ENCODE measurements at places on chromosomes 5 and 9. TPM values are rescaled to one million over a fixed set of nuclear protein-coding genes. Genes with fewer than 3 reads are reported as not detected.

Gene WNK2
- total RNA-seq, result 34.3 TPM

Gene KIAA1958
- 46.7 TPM for total RNA-seq

Gene ADAMTS13
- total RNA-seq, result 6.0 TPM

Gene FAXDC2
- 2.9 TPM for total RNA-seq

Gene MYMK
- total RNA-seq, result not detected

Gene CCDC187
- 0.07 TPM for total RNA-seq

Gene FST
- 4.0 TPM for total RNA-seq

Gene SPARC
- 422 TPM for total RNA-seq

Gene FREM1
- total RNA-seq, result 57.7 TPM

DNA sequence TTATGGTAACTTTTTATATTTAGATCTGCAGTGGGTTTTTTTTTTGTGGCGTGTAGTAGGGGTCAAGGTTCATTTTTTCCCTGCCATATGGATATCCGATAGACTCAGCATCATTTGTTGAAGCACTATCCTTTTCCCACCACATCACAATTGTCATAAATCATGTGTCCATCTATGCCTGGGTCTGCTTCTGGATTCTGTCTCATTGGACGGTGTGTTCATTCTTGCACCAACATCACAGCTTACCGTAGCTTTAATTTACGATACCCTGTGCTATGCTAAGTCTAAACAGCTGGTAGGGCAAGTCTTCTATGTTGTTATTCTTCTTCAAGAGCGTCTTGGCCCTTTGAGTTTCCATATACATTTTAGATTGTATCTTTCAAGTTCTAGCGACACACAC, 175.0 kb downstream of the RGS3 start:
- DNase-seq, result no peak

- DNase-seq, result no peak
Measured at GRCh38 chr5:116502138-116502537, 72.5 kb downstream of the SEMA6A start.

- no peak for DNase-seq
Measured at GRCh38 chr9:27866741-27867140, 293.5 kb upstream of the C9orf72 start.

GRCh38 chr5:2697041-2697440, 54.4 kb downstream of the IRX2 start:
- no peak for DNase-seq

- DNase-seq, result no peak
Measured at GRCh38 chr5:96880444-96881164, 4.3 kb downstream of the ERAP2 start.

DNA sequence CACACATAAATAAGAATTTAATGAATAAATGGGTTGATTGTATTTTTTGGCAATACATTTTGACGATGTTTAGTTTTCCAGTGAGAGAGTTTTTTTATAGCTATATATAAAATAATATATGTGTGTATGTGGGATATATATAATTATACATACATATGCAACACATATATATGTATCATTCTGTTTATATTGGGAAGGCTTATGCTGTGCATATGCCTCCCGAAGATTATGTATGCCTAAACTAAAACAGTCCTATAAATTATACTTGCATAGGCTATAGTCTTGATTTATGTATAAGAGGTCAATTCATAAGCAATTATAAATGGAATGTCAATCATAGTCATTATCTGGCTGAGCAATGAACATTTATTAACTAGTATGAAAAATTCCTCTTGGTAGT, 151.3 kb upstream of the HMHB1 start:
- no peak for DNase-seq

DNA sequence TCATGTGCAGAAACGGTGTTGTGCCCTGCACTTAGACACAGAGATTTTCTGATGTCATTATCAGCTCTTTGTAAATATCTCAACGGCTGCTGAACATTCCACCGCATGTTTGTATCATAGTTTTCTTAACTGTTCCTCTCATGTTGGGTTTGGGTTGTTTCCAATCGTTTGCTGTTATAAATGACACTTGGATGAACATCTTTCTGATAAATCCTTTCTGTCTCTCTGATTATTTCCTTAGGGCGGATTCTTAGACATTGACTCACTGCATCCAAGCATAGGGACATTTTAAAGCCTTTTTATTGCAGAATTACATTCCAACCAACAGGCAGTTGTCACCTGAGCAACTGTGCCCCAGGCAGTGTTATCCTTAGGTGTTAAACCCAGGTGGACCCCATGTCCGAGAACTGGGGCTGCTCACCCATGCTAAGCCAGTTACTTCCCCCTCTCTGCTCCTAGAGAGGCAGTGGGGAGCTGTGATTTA, 28.5 kb downstream of the COL5A1 start:
- DNase-seq, result no peak

GRCh38 chr9:132857616-132858342, 20.3 kb downstream of the AK8 start:
- DNase-seq, result no peak

- DNase-seq, result no peak
Measured at GRCh38 chr5:116507051-116507537, 67.5 kb downstream of the SEMA6A start.

- no peak for DNase-seq
Measured at GRCh38 chr5:82352146-82352791, 74.1 kb upstream of the RPS23 start.

DNA sequence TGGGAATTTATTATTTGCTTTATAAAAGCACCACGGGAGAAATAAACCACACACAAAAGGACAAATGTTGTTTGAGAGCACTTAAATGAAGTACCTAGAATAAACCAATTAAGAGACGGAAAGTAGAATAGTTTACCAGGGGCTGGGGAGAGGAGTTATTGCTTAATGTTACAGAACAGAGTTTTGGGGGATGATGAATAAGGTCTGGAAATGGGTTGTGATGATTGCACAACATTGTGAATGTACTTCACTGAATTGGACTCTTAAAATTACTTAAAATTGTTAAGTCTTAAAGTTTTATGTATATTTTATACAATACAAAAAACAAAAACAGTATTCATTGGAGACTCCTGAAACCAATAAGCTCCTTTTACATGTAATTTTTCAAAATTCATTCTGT, 1.5 kb downstream of the ZBTB43 start:
- DNase-seq, result no peak

DNA sequence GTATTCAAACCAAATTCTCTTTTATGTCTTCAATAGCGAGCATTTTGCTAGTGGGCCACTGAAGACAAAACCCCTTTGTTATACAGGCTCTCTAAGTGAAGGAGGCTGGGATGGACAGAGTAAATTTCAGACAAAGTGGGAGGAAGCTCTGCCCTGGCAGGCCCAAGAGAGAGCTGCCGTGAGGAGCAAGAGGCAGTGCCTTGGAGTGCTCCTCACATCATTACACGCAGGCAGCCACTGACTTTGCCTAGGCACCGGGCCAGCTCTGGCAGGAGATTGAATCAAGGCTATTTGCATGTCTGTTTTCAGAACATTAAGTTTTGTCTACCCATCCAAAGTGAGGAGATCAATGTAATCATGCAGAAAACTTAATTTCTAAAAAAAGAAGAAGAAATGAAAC, 167.7 kb downstream of the CCDC192 start:
- no peak for DNase-seq

DNA sequence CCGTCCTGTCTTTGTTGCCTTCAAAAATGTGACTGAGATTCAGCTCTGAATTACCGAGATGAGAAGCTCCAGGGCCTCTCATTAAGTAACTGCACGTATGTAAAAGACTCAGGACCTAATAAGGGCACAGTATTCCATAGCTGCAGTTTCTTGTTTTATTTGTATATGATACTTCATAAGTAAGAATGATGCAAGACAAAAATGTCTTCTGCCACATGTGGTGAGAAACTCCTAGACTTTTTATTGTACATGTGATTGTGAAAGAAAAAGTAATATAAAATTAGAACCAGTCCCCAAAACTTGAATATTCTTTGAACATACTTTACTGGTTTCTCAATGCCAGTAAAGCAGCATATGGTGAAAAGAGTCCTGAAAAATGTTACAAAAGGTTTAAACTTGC, 110.1 kb upstream of the OTULINL start:
- no peak for DNase-seq

- no peak for DNase-seq
Measured at GRCh38 chr9:77851882-77852595, 179.6 kb downstream of the GNAQ start.

- no peak for DNase-seq
Measured at GRCh38 chr5:106435185-106435584, 1235.6 kb downstream of the EFNA5 start.

- DNase-seq, result no peak
Measured at GRCh38 chr9:84642553-84643141, 26.9 kb upstream of the NTRK2 start.

- no peak for DNase-seq
Measured at GRCh38 chr5:21154526-21154925, 1166.5 kb upstream of the CDH18 start.

DNA sequence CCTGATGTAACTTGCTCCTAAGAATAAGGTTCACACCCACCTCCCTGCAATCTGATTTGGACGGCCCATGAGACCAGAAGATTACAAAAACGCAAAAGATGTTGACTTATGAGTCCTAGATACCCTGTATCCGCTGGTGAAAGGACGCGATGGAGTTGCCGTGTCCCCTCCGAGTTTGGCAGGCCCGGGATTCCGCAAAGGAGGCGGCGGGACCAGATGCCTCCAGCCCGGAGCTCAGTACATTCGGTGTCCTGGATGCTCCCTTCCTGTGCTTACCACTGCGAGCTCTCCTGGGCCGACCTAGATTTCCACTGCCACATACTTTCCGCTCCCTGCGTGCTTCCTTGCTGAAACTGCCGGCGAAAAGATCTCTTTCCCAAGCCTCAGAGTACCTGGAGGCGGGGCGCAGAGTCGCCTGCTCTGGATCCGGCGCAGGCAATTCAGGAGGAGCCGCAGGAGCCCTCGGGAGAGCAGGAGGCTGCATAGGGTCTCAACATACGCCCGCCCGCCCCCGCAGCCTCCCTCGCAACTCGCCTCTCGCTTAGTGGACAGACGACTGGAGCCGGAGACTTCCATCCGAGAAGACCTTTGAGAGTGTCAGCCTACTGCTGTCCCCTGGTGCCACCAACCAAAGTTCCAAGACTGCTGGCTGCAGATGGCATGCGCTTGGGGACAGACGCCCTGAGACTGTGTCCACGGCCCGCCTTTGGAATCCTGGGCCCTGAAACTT, 39.8 kb downstream of the ANXA2R start:
- DNase-seq, result no peak

GRCh38 chr5:80187421-80188090, 68.3 kb downstream of the SERINC5 start:
- no peak for DNase-seq

- no peak for DNase-seq
Measured at GRCh38 chr5:133130387-133131118, 78.7 kb downstream of the HSPA4 start.

DNA sequence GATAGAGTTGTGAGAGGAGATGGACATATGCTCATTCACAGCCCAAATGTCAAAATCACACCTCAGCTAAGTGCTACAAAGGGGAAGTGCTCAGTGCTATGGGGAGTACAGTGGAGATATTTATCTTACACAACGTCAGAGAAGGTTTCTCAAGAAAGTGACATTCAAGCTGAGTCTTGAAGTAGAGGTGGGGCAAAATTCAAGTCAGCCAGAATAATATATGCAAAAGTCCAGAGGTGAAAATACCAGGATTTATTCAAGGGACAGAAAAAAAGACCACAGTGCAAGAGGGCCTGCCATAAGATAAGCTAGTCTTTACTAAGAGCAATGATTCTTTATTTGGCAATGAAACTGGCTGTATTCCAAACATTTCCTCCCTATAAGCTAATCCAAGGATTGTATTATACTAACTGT, 327.8 kb upstream of the PIK3R1 start:
- DNase-seq, result no peak
